ENCODE measurements at places on chromosomes 1 and 21.

- no peak overlapping the region for H3K4me3 ChIP-seq
- no peak for DNase-seq
- H3K27ac ChIP-seq = peak overlapping the region; percentile 58
- peaks cover 45% of the 10 kb centered on the region for H3K4me1 ChIP-seq
- H3K36me3 ChIP-seq = no peaks in the 10 kb centered on the region
These were observed 23.3 kb upstream of the BTG2 start for GRCh38 chr1:203281851-203282661.

DNA sequence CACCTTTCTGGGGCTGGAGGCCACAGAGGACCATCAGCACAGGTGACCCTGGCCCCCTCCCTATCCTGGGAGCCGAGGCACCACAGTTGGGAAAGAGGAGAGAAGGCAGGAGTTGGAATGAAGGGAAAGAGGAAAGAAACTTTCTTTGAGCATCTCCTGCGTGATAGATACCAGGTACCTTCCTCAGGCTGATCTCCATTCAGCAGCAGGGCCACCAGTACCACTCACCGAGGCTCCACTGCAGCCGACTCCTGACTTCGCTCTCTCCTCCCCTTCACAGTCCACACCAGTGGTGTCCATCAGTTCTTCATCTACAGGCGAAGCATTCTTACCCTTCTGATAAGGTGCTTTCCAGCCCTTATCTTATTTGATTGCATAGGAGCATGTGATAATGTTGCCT lies 55.3 kb downstream of the LGR6 start:
- no peak for DNase-seq
- H3K36me3 ChIP-seq = no peaks in the 10 kb centered on the region
- H3K27ac ChIP-seq = no peak overlapping the region
- H3K27me3 ChIP-seq = peaks cover 12% of the 10 kb centered on the region
- H3K4me3 ChIP-seq = no peak overlapping the region

- H3K4me1 ChIP-seq = peaks cover 9% of the 10 kb centered on the region
- no peaks in the 10 kb centered on the region for H3K36me3 ChIP-seq
- no peak for DNase-seq
These were observed 13.3 kb upstream of the BARHL2 start for GRCh38 chr1:90730243-90731022.

DNA sequence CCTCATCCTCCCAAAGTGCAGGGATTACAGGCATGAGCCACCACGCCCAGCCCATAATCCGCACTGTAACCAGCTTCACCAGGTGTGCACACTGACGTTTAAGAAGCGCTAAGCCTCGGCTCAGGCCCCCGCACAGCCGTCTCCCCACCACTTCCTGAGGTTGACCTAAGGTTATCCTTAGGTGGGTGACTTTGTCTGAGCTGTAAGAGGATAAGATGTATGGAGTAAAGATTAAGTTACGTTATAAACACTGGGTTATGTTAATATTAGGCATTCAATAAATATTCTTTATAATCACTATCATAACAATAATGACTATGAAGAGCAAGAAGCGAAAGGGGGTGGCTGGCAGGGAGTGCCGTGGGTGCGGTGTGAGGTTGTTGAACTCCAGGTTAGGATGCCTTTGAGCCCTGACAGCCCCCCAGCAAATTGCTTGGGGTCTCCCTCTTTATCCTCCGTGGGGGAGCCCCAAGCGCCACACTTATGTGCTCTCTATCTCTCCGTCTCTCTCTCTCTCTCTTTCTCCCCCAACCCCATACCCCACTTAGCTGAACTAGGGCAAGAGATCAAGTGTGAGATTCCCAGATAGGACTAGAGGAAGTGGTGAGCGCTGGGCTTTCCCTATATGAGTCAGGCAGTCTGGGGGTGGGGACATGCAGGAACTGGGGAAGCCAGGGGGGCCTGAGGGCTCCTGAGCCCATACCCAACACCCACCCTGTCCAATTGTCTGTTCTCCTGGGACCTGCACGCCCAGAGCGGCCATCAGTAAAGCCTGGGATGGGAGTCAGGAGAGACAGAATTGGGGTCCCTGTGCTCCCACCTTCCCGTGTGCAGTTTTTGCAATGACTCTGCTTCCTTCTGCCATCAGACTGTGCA lies 7.6 kb downstream of the EFHD2 start:
- peak overlapping the region; percentile 92 for H3K27ac ChIP-seq
- no peak for DNase-seq
- H3K4me1 ChIP-seq = peaks cover 44% of the 10 kb centered on the region
- peaks cover 7% of the 10 kb centered on the region for H3K36me3 ChIP-seq
- H3K27me3 ChIP-seq = no peaks in the 10 kb centered on the region

DNA sequence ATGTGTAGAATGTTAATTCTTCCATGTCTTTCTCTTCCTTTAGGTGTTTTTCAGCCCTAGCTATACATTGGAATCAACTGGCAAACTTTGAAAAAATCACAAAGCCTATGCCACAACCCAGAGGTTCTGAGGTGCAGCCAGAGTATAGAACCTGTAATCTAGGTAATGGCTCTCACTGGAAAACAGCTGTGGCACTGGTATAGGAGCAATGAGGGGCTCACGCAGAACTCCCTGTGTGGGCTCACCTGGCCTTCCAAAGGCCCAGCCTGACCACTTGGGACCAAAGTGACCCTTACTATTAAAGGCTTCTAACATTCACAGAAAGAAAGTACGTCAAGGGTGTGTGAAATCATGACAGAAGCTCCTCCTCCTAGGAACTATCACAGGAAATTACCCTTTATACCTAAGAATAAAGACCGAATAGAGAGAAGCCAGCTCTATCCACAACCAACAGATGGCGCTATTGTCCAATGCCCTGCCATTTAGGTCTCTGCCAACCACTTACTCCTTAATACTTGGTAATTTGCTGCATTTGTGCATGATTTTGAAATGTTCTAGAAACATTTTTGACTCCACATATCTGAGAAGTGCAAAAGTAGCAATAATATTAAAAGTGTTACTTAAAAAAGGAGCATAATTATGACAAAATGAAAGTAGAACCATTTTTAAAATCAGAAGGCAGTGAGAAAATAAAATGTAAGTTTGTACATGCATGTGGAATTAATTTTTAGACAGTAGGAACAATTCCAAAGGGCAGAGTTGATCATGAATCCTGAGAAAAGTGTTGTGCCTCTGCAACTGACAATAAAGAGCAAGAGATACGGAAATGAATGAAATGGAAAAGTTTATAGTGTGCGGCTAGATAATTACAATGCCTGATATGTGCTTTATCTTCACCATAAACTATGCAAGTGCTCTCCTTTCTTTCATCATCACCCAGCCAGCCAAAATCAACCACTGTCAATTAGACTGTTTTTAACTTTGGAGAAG lies 93.1 kb upstream of the HAO2 start:
- peaks cover 18% of the 10 kb centered on the region for H3K4me1 ChIP-seq
- DNase-seq = peak; percentile 26
- H3K27ac ChIP-seq = no peak overlapping the region
- no peaks in the 10 kb centered on the region for H3K27me3 ChIP-seq
- H3K4me3 ChIP-seq = no peak overlapping the region

GRCh38 chr1:155061381-155062150 lies 2.0 kb upstream of the EFNA4 start:
- no peak overlapping the region for H3K27ac ChIP-seq
- no peaks in the 10 kb centered on the region for H3K27me3 ChIP-seq
- H3K36me3 ChIP-seq = peaks cover 45% of the 10 kb centered on the region
- DNase-seq = no peak

GRCh38 chr1:212814537-212815334 lies 23.0 kb downstream of the TATDN3 start:
- no peaks in the 10 kb centered on the region for H3K27me3 ChIP-seq
- DNase-seq = no peak
- no peaks in the 10 kb centered on the region for H3K4me1 ChIP-seq

DNA sequence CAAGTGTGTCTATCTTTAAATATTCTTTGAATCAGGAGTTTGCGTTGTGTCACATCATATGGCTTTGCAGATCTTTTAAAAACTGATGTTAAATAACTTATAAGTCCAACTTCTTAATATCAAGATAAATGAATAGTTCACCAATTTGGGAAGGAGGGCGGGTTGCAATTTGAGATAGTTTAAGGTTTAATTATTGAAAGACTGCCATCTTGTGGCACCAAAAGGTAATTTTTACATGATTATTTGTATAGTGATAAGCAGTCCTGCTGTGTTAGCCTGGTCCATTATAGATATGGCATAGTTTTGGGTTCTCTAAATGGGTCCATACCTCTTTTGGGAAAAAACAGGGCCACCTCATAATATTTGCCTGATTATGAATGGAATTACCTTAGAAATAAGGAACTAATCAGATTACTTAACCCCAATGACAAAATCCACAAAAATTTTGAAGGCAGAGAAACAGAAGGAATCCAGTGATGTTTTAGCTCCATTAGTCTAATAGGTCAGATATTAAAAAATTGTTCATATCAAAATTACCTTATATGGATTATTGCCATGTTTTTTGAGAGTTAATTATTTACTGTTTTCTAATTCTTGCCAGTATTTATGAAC lies 64.3 kb downstream of the PRKAA2 start:
- H3K27me3 ChIP-seq = no peaks in the 10 kb centered on the region
- peaks cover 7% of the 10 kb centered on the region for H3K4me1 ChIP-seq
- H3K27ac ChIP-seq = no peak overlapping the region
- H3K36me3 ChIP-seq = no peaks in the 10 kb centered on the region
- no peak for DNase-seq
- no peak overlapping the region for H3K4me3 ChIP-seq

GRCh38 chr1:168096296-168097165 lies 40.2 kb downstream of the GPR161 start:
- no peaks in the 10 kb centered on the region for H3K36me3 ChIP-seq
- no peak overlapping the region for H3K27ac ChIP-seq
- no peak overlapping the region for H3K4me3 ChIP-seq
- H3K27me3 ChIP-seq = no peaks in the 10 kb centered on the region
- no peaks in the 10 kb centered on the region for H3K4me1 ChIP-seq
- DNase-seq = no peak

GRCh38 chr1:173506437-173506836 lies 29.3 kb downstream of the PRDX6 start:
- no peak overlapping the region for H3K4me3 ChIP-seq
- no peaks in the 10 kb centered on the region for H3K36me3 ChIP-seq
- no peaks in the 10 kb centered on the region for H3K4me1 ChIP-seq
- DNase-seq = no peak
- H3K27ac ChIP-seq = no peak overlapping the region
- no peaks in the 10 kb centered on the region for H3K27me3 ChIP-seq

- H3K4me1 ChIP-seq = peaks cover 64% of the 10 kb centered on the region
- DNase-seq = no peak
- H3K27ac ChIP-seq = peak overlapping the region; percentile 100
- no peak overlapping the region for H3K4me3 ChIP-seq
These were observed 114.7 kb upstream of the IRF2BP2 start for GRCh38 chr1:234724516-234725176.

DNA sequence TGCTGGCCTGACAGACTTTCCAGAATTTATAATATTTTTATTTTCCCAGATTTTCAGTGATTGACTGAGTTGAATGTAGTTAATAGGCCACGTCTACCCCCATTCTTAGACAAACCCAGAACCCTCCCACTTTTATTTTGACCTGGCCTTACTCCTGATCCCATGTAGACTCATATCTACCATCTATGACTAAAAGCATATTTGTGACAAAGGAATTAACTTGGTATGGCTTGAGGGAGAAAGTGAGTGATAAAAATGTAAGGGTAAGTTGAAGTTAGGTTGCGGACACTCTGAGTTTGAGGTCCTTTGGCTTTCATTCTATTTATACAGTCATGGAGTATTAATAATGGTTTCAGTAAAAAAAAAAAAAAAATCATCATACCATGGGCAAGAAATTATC lies 168.4 kb downstream of the KCNK2 start:
- no peaks in the 10 kb centered on the region for H3K36me3 ChIP-seq
- H3K27ac ChIP-seq = no peak overlapping the region
- DNase-seq = no peak

DNA sequence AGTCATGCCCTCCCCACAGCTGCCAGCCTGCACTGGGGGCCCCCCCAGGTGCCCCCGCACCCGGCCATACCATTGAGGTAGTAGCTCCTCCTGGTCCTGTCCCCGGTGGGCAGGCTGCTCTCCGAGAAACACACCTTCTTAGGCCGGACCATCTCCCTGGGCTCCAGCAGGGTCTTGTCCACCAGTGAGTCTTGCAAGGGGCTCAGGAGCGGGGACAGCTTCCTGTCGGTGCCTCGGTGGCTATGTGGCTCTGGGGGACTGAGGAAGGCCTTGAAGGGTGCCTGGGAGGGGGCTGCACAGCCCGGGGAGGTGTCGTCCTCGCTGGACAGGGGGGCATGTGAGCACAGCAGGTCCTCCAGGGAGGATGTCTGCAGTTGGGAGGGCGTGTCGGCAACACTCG lies 12.9 kb upstream of the FTCD start:
- DNase-seq = no peak
- no peak overlapping the region for H3K27ac ChIP-seq
- no peaks in the 10 kb centered on the region for H3K36me3 ChIP-seq
- H3K4me1 ChIP-seq = no peaks in the 10 kb centered on the region
- H3K4me3 ChIP-seq = no peak overlapping the region

GRCh38 chr1:63537940-63538339 lies 14.6 kb downstream of the EFCAB7 start:
- H3K27ac ChIP-seq = no peak overlapping the region
- no peak for DNase-seq
- H3K36me3 ChIP-seq = no peaks in the 10 kb centered on the region
- no peaks in the 10 kb centered on the region for H3K4me1 ChIP-seq
- no peaks in the 10 kb centered on the region for H3K27me3 ChIP-seq

DNA sequence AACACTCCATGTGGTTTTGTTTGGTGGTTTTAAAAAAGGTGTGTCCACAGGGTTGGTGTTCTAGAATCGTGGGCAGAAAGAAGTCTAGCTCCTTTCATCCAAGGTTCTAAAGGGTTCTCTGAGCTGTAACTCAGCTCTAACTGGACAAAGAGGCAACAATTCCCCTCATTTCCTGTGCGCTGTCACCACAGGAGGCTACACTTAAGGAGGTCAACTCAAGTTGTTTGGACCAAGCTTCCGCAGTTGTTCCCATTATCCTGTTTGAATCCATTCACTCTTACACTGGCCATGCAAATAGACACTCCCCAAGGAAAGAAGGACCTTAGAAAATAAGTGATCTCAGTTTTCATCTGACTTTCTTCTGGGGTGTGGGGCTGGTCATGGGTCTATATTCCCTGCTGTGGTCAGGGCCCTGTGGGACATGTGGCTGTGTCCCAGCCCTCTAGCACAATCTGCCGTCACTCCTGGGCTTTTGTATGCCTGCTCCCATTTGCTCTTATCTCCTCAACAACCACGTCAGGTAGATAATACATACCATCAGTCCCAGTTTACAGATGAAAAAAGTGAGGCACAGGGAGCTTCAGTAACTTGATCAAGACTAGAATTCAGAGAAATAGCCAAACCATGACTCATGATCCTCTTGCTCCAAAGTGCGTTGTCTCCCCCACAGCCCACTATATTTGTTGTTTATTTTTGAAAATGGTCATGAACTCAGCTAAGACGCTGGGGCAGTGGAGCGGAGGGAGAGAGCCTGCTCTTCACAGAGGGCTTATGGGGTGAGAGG lies 103.6 kb downstream of the RHOU start:
- no peak for DNase-seq
- H3K27me3 ChIP-seq = peaks cover 18% of the 10 kb centered on the region
- peaks cover 11% of the 10 kb centered on the region for H3K4me1 ChIP-seq
- no peak overlapping the region for H3K4me3 ChIP-seq

GRCh38 chr1:115727706-115728249 lies 40.7 kb downstream of the CASQ2 start:
- no peaks in the 10 kb centered on the region for H3K36me3 ChIP-seq
- no peak overlapping the region for H3K27ac ChIP-seq
- no peak for DNase-seq
- no peak overlapping the region for H3K4me3 ChIP-seq
- H3K27me3 ChIP-seq = no peaks in the 10 kb centered on the region

All from keratinocyte (primary cell).